ENCODE measurements at places on chromosomes 1 and 21. TPM values are rescaled to one million over a fixed set of nuclear protein-coding genes. Genes with fewer than 3 reads are reported as not detected.

Gene TNFSF4
- 5.3 TPM for total RNA-seq

Gene HSPG2
- total RNA-seq: 600 TPM

Gene CATSPERE
- 0.36 TPM for total RNA-seq

Gene C1orf87
- not detected for total RNA-seq

Gene SEC16B
- total RNA-seq: 1.8 TPM

Gene KRTAP19-3
- total RNA-seq: not detected

Gene SPRR3
- not detected for total RNA-seq

Gene BCAN
- not detected for total RNA-seq

Gene PYHIN1
- total RNA-seq: not detected

Gene ASPM
- 6.1 TPM for total RNA-seq

Gene OR2T35
- not detected for total RNA-seq

Gene F11R
- 20.9 TPM for total RNA-seq

Gene TRAF3IP3
- not detected for total RNA-seq
